Endothelial cell of umbilical vein (primary cell): ENCODE measurements at places on chromosomes 13 and 19. TPM values are rescaled to one million over a fixed set of nuclear protein-coding genes. Genes with fewer than 3 reads are reported as not detected.
A peak's percentile ranks its signal among the peaks of the same experiment; 100 is the strongest.

Gene ZNF653
- total RNA-seq = 7.0 and 9.8 TPM in 2 replicates

- DNase-seq = no peak
Observed at GRCh38 chr13:110921695-110922094, 6.8 kb upstream of the ANKRD10 start.

GRCh38 chr13:93320942-93321341, 94.3 kb downstream of the GPC6 start:
- DNase-seq = no peak

DNA sequence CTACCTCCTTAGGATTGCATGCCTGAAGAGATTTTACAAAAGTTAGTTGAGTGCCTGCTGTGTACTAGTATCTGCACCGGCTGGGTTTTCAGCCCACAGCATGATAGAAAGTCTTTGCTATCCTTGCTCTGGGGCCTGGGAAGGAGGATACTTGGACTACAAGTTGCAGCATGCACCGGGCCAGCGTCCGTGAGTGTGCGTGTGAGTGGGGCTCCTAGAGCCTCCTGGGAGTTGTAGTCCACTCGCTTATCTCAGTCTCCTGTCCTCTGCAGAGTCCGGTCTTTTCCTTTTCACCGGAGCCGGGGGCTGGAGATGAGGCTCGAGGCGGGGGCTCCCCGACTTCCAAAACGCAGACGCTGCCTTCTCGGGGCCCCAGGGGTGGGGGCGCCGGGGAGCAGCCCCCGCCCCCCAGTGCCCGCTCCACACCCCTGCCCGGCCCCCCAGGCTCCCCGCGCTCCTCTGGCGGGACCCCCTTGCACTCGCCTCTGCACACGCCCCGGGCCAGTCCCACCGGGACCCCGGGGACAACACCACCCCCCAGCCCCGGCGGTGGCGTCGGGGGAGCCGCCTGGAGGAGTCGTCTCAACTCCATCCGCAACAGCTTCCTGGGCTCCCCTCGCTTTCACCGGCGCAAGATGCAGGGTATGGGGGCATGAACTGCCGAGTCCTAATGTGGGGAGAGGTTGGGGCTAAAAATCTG, 20.6 kb downstream of the BRSK1 start:
- DNase-seq = no peak

Gene RNF225
- 0.58 TPM in 1 of 2 replicates, not detected in the other for total RNA-seq

Gene GPR108
- 52.6 and 68.5 TPM in 2 replicates for total RNA-seq

DNA sequence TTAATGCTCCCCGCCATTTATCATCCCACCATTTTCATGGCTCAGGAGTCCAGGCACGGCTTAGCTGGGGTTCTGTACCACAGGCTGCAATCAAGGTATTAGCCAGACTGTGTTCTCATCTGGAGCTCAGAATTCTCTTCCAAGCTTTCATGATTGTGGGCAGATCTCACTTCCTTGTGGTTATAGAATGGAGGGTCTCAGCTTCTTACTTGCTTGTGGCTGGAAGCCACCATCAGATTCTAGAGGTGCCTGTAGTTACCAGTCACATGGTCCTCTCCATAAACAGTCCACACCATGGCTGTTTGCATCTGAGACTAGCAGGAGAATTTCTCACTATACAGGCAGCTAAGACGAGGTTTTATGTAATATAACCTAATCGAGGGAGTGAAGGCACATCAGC, 45.1 kb upstream of the SLC46A3 start:
- no peak for DNase-seq

DNA sequence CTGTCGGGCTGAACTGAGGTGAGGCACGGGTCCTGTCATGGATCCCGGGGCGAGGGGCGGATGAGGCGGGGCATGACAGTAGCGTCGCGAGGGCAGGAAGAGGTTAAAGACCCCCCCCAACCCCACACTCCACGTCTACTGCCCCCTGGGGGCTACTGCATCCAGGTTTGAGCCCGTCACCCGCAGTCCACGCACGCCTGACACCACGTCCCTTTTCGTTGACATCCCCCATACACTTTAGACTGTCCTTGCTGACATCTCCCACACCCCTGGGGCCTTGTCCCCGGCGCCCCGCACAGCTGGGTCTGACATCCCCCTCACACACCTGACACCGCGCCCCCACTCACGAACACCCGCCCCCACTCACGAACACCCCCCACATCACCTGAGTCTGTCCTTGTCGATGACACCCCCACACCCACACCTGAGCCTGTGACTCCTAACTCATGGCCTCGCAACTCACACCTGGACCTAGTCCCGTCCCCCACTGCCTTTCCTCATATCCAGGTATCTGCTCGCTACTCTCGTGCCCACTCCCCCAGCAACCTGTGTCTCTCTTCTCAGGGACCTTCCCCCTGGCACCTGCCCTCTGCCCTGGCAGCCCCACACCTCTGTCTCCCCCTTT, 416 bp downstream of the SLC25A42 start:
- no peak for DNase-seq

Gene RASGRP4
- not detected in 2 replicates for total RNA-seq

Gene FFAR1
- not detected in 2 replicates for total RNA-seq

Gene MYO1F
- total RNA-seq = 0.07 and 0.22 TPM in 2 replicates

Gene GNA15
- total RNA-seq = not detected in 2 replicates

Gene KLK12
- not detected in 2 replicates for total RNA-seq

Gene F7
- not detected in 2 replicates for total RNA-seq

GRCh38 chr19:58084596-58085347, 13.3 kb downstream of the ZSCAN18 start:
- no peak for DNase-seq

Gene ZNF296
- total RNA-seq = 1.8 and 2.1 TPM in 2 replicates

DNA sequence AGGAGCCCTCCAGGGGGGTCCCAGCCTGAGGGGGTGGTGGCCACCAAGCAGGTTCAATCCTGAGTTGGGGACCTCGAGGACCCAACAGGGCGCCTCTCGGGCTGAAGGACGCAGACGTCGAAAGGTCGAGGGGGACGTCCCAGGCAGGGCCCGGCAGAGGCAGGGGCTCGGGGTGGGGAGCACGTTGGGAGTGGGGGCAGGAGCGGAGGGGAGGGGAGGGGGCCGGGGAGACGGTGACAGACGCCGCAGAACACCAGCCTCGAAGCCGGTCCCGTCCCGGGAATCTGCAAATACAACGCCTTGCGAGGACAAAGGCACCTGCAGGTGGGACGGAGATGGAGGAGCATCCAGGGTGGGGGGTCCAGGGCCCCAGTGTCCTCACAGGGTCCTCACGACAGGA, 4.1 kb downstream of the FGF22 start:
- DNase-seq = no peak

- DNase-seq = no peak
Observed at GRCh38 chr13:50526661-50527071, 316.8 kb downstream of the DLEU7 start.

DNA sequence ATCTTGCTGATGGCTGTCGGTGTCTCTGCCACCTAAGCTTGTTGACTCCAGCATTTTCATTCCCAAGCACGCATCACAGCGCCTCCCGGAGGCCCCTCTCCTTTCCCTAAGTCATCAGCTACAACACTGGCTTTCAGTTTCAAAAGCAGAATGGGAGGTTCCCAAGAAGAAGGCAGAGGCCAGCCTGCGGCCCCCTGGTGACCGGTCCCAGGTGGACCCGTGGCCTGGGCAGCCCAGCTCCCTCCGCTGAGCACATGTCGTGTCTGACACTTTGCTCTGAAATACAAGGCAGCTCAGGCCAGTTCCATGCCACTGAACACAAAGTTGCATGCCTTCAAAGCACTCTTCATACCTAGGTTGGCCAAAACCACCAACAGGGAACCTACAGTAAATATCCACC, 8.5 kb downstream of the MLLT1 start:
- DNase-seq = peak; percentile 32

- no peak for DNase-seq
Observed at GRCh38 chr13:21717817-21718216, 46.9 kb downstream of the FGF9 start.

GRCh38 chr13:112060282-112060830, 6.6 kb upstream of the SOX1 start:
- DNase-seq = no peak

GRCh38 chr13:80345771-80346510, 5.0 kb upstream of the SPRY2 start:
- no peak for DNase-seq

- DNase-seq = no peak
Observed at GRCh38 chr19:29497241-29497640, 28.6 kb upstream of the VSTM2B start.

Gene IZUMO1
- total RNA-seq = 1.2 TPM in 2 replicates

DNA sequence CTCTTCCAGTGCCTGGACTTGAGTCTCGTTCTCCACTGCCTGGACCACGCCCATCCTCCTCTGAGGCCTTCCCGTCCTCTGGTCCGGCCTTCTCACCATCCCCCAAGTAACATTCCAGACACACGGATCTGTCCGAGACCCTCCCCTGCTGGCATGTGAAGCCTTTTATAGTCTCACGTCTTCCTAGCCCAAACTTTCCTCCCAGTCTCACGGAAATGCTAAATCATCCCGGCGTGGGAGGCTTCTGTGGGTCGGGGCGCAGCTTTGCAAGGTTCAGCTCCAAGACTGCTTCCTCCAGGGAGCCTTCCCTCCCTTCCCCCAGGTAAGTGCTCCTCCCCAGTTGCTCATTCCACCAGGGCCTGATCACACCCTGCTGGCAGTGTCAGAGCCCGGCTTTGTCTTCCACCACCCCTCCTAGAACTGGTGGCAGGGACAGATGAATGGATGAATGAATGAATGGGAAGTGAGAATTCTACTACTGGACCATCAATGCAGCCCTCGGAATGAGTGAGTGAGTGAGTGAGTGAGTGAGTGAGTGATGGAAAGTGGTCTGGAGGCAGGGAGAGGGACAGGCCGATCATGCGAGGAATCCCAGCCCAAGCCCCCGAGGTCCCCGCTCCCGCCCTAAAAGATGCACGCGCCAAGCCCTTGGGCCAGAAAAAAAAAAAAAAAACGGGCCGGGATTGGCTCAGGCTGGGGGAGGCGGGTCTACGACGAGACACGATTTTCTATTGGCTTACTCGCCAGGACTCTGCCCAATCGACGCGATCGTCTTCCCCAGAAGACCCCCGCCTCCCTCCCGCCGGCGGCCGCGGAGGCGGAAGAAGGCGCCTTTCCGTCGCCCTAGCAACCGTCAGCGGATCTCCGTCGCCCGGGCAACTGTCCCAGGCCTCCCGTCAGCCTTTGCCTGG, 9.3 kb downstream of the EPHX3 start:
- peak; percentile 93 for DNase-seq

GRCh38 chr13:48579165-48579918, 46.5 kb upstream of the RCBTB2 start:
- no peak for DNase-seq

Gene RFX2
- total RNA-seq = 16.1 and 16.2 TPM in 2 replicates

- no peak for DNase-seq
Observed at GRCh38 chr13:70107498-70108281, at the start of gene ATXN8OS. Gene ATXN8OS, plus strand, starts transcription at chr13:70107826.

DNA sequence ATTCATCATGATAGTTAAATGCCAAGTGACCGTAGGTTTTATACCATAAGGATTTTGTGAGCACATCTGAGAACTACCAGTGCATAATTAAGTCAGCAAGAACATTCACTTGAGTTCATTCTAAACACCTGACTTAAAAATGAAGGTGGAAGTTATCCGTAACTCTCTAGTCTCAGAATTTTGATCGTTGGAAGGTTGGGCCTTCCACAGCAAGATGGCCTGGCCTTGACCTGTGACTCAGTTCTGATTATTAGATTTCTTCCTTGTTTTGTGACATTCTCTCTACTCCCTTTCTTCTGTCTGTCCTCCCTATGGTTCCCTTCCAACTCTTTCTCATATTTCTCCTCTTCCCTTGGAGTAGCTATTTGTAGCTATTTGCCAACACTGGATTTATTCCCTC, 20.0 kb upstream of the WDFY2 start:
- DNase-seq = no peak

DNA sequence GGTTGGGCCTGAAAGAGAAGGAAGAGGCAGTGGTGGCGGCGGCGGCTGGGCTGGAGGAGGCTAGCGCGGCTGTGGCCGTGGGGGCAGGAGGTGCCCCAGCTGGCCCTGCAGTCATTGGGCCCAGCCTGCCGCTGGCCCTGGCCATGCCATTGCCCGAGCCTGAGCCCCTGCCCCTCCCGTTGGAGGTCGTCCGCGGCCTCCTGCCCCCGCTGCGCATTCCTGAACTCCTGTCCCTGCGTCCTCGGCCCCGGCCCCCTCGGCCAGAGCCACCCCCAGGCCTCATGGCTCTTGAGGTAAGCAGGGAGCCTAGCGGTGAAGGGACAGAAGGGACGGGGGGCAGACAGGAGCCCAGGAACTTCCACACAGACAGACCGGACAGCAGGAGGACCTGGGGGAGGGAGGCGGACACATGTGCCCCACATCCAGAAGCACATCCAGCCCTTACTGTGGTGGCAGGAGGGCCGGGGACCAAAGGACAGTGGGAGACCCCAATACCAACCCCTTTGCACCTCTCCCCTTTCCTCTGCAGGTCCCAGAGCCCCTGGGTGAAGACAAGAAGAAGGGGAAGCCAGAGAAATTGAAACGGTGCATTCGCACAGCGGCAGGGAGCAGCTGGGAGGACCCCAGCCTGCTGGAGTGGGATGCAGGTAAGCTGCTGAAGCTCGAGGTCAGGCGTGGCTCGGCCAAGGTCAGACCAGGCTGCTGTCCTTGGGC, 5.0 kb downstream of the RBM42 start:
- no peak for DNase-seq

- no peak for DNase-seq
Observed at GRCh38 chr13:106521095-106521799, 14.2 kb downstream of the EFNB2 start.

DNA sequence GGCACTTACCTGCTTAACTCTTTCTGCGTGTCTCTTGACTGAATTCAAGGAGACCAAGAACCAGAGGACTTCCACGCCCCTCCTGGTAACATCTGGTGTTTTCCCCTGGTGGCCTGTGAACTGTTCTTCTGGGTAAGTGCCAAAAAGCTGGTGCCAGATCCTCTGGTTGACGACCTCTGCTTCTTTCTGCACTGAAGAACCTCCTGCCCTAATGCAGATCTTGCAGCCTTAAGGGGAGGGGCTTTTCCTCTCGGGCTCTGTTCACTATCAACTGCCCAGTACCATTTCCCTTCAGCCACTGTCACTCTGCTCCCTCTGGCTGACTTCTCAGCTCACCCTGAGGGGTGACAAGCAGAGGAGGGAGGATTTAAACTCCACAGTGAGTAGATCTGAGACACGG, 6.1 kb upstream of the ERVV-1 start:
- DNase-seq = no peak

Gene ATP4A
- total RNA-seq = not detected in 2 replicates

Gene C19orf85
- total RNA-seq = not detected in 2 replicates

- no peak for DNase-seq
Observed at GRCh38 chr13:77740097-77740735, 42.7 kb downstream of the SLAIN1 start.
